GM23338 (cell line): ENCODE measurements at places on chromosomes 13 and 19. TPM values are rescaled to one million over a fixed set of nuclear protein-coding genes. Genes with fewer than 3 reads are reported as not detected.

DNA sequence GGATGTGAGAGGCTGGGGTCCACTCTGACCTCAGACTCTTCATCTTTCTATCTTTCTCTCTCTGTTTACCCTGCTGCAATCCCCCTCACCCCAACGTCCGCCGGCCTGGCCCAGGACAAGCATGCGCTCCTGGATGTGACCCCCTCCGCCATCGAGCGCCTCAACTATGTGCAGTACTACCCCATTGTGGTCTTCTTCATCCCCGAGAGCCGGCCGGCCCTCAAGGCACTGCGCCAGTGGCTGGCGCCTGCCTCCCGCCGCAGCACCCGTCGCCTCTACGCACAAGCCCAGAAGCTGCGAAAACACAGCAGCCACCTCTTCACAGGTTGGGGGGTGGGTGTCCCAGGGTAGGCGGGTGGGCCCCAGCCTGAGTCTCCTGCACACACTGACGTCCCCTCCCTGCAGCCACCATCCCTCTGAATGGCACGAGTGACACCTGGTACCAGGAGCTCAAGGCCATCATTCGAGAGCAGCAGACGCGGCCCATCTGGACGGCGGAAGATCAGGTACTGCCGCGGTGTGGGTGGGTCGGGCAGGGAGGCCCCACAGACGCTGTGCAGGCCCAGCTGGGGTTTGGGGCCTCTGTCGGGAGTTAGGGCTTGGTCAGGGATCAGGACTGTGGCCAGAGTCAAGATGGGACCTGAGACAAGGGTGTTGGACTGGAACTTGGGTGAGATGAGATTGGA lies 15.0 kb downstream of the APBA3 start:
- no peak for DNase-seq

DNA sequence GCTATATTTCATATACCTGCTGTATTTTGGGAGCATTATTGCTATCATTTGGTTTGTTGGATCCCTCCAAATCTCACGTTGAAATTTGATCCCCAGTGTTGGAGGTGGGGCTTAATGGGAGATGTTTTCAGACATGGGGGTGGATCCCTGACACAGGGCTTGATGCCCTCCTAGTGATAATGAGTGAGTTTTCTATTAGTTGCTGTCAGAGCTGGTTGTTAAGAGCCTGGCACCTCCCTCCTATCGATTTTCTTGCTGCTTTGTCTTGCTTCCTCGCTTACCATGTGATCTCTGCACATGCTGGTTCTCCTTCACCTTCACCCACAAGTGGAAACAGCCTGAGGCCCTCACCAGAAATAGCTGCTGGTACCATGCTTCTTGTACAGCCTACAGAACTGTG lies 259.9 kb upstream of the STARD13 start:
- peak; percentile 17 for DNase-seq

- no peak for DNase-seq
Observed at GRCh38 chr19:6491802-6492592, 10.1 kb downstream of the TUBB4A start.

DNA sequence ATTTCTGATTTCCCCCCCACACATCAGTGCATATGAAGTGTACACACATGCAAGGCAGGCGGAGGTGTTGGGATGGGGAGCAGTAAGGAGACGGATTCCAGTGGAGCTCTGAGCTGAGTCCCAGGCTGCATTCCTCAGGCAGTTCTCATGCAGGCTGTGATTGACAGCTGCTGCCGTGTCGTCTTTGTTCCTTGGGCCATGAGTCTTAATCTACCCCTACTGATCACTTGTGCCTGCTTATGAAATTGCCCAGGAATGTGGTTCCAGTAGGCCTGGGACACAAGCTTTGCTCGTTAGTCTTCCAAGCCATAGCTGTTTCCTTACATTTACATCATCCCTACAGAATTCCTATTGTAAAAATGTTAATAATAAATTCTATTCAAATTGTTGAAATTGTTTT lies 1241.9 kb downstream of the UQCRFS1 start:
- DNase-seq = peak; percentile 73

- DNase-seq = no peak
Observed at GRCh38 chr13:52187029-52187423, 27.6 kb upstream of the NEK3 start.

- DNase-seq = peak; percentile 80
Observed at GRCh38 chr13:49669735-49670309, 21.5 kb downstream of the EBPL start.

DNA sequence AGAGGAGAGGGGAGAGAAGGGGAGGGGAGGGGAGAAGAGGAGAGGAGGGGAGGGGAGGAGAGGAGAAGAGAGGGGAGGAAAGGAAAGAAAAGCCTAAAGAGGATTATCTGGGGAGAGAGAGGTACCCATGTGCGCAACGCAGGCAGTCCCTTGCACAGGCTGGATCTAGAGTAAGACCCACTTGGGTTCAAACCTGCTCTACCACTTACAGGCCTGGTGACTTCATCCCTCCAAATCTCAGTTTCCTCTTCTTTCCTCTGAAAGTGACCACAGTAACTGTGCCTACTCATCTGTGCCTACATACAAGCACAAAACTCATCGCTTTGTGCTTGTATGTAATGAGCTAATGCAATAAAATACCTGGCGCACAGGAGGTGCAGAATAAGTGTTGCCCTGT lies 732 bp upstream of the MAP1S start:
- no peak for DNase-seq

- DNase-seq = no peak
Observed at GRCh38 chr13:28282451-28282850, 144.1 kb downstream of the PAN3 start.

GRCh38 chr19:51702103-51702824 lies 9.1 kb downstream of the SPACA6 start:
- DNase-seq = peak; percentile 93

GRIN2D gene
- total RNA-seq = 16.5 and 20.0 TPM in 2 replicates

- no peak for DNase-seq
Observed at GRCh38 chr19:42098781-42099180, 22.8 kb downstream of the ZNF574 start.

- DNase-seq = peak; percentile 88
Observed at GRCh38 chr19:42370068-42370520, 20.0 kb downstream of the CNFN start.

ZNF701 gene
- total RNA-seq = 24.7 TPM in 2 replicates

- peak; percentile 76 for DNase-seq
Observed at GRCh38 chr19:44677019-44677811, 5.9 kb downstream of the CEACAM19 start.

C1QTNF9B gene
- 0.28 and 1.7 TPM in 2 replicates for total RNA-seq

DNA sequence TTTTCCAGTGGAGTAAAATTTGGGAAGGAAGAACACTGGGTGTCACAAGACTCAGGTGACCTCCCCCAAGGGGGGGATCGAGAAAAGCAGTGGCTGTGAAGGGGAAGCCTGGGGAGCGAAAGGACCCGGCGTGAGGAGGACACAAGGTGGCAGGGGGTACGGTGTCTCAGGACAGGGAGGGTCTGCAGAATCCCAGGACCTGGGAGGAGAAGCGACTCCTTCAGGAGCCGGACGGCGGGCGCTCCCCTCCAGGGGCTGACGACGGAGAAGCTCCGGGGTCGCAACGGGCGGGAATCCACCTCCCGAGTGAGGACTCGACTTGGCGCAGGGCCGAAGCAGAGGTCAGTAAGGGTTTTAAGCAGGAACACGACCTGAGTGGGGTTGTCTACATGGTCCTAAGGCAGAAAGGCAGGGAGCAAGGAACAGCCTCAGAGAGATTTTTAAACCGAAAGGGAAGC lies 529 bp downstream of the ZNF836 start:
- DNase-seq = peak; percentile 55

DNA sequence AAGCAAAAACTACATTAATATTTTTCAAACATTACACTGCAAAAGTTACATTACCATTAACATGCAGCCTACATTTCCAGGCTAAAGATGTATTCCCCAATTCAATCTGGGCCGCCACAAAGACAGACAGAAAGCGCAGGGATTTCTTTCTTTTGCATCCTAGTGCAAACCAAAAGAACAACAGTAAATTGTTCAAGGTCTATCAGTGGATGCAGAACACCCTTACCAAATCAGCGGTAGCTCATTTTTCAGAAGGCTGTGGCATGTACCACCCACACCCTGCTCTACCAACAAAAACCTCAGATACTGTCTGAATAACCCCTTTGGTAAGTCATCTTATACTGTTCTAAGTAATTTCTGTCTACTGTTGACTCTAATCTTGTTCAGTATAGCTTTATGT lies 3.6 kb downstream of the TPT1 start:
- DNase-seq = no peak

CEACAM16 gene
- not detected in 2 replicates for total RNA-seq

- DNase-seq = no peak
Observed at GRCh38 chr13:100767192-100767591, 92.6 kb upstream of the TMTC4 start.

DNA sequence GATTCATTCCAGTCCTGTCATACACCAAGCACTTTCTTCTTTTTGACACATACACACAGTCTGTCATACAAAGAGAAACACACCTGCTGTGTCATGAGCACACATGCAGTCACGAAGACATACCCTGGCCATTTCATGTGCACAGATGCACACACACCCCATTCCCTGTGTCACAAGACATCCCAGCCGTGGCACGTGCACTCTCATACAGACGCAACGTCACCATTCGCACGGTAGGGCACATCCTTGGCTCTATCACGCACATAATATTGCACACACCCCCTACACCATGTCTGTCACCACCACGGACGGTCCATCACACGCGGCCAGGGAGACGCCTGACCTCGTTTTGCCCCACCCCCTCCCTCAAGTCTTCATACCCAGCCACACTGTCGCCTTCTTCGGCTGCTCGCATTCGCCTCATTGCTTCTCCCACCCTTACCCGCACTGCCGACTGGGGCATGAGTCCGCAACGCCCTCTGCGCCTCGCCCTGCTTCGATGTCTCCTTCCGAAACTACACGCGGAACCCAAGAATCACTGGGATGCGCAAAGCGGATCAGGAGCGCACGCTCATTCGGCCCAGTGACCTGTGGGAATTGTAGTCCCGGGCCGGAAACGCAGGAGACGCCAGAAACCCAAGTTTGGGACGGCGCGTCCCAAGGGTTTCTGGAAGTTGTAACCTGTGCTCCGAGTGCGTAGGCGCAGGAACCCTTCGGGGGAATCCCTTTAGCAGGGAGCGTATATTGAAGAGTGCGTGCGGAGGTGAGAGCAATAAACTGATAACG lies 6.8 kb upstream of the ZNF283 start:
- DNase-seq = peak; percentile 91

DNA sequence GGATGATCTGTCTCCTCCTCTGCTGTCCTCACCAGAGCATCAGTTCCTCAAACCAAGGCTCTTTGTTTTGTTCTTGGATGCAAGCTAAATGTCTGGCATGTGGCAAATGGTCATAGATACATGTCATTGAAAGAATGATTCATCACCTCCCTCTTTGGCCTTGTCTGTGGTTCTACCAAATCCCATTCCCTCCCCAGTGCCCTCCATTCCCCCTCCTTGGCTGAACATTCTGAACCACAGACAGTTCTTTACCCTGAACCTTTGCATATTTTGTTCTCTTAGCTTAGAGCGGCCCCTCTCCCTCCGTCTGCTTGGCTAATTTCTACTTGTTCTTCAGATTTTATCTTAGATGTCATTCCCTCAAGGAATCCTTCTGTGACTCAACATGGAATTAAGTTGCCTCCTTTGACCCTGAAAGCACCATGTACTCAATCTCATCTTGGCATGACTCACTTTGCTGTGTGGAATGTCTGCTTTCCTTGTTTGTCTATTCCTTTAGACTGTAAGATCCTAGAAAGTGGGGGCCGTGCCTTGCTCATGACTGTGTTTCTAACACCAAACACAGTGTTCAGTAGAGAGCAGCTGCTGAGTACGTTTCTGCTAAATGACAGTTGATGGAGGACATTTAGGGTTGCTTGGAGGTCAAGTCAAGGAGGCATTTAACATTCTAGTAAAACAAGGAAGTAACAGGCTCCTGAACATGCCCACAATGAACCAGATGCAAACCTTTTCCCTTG lies 8.1 kb downstream of the ALOX5AP start:
- DNase-seq = no peak

- DNase-seq = no peak
Observed at GRCh38 chr13:37870489-37870845, 895 bp upstream of the TRPC4 start.

- DNase-seq = no peak
Observed at GRCh38 chr13:103671547-103671946, 605.3 kb upstream of the SLC10A2 start.

- no peak for DNase-seq
Observed at GRCh38 chr13:34634448-34634847, 307.6 kb upstream of the NBEA start.

KRTDAP gene
- total RNA-seq = not detected in 2 replicates

GRCh38 chr19:19691683-19692082 lies 23.0 kb downstream of the ZNF101 start:
- no peak for DNase-seq

DNA sequence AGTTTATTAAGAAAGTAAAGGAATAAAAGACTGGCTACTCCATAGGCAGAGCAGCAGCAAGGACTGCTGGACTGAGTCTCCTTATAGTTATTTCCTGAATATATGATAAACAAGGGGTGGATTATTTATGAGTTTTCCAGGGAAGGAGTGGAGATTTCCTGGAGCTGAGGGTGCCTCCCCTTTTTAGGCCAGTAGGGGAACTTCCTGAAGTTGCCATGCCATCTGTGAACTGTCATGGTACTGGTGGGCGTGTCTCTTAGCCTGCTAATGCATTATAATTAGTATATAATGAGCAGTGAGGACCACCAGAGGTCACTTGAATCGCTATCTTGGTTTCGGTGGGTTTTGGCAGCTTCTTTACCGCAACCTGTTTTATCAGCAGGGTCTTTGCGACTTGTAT lies 13.5 kb downstream of the ZSCAN5A start:
- DNase-seq = peak; percentile 48

- DNase-seq = no peak
Observed at GRCh38 chr13:113915012-113915763, 51.3 kb upstream of the GAS6 start.

DNA sequence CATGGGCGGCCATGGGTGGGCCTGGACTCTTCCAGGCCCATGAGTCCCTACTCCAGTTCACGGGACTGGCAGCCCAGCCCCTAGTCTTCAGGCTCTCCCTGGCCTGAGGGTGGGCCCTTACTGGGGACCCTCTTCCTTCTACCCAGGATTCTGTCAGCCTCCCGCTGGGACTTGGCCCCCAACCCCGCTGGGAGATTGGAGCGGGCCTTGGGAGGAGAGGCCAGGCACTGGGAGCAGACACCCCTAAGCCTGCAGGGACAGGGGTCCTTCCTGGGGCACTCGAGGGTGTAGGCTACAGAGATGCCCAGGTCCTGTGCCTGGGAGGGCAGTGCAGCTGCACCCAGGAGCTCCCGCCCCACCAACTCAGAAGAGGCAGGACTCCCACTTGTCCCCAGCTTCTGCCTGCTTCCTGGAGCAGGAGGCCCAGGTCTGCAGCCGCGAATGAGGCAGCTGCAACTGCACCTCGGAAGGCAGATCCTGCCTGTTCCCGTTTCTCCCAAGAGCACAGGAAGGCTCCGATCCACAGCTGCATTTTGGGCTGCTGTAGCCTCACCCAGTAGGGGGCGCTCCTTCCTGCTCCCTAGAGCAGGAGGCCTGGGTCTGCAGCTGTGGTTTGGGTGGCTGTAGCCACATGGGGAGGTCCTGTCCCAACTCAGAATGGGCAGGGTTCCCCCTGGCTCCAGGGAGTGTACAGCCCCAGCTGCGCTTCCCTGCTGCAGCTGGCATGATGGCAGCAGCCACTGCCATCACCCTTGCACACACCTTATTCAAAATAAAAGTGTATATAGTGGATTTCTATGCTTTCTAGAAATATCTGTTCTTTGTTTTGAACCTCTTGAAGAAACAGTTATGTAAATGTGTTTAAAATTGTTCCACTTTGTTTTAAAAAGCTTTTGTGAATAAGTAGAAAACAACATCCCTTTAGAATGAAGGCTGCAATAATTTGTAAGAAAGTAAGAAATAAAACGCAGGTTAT lies 46.8 kb downstream of the TEX26 start:
- DNase-seq = peak; percentile 95

SPC24 gene
- total RNA-seq = 38.7 and 42.2 TPM in 2 replicates
